Astrocyte of the hippocampus (primary cell): ENCODE measurements at places on chromosomes 6 and 20.
A peak's percentile ranks its signal among the peaks of the same experiment; 100 is the strongest.

GRCh38 chr6:36682328-36683144 lies 4.0 kb downstream of the CDKN1A start:
- DNase-seq = peak; percentile 32

DNA sequence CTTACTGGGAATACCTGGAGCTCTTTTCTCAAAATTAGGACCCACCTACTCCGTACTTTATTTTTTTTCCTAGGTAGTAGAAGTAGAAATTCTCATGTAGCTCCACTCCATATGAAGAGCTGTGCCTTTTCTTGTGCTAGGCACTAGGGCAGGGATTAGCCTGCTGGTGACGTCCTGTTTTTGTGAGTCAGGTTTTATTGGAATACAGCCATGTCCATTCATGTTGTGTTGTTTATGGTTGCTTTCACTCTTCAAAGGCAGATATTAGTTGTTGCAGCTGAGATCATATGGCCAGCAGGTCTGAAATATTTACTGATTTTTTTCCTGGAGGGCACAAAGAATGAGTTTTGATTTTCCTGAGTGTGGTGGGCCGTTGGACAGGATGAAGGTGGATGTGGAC lies 20.5 kb downstream of the XRN2 start:
- DNase-seq = peak; percentile 81

GRCh38 chr6:157172231-157172701 lies 151.1 kb downstream of the TMEM242 start:
- DNase-seq = peak; percentile 46

- no peak for DNase-seq
These were observed 83.4 kb downstream of the GMPR start for GRCh38 chr6:16321826-16322225.

DNA sequence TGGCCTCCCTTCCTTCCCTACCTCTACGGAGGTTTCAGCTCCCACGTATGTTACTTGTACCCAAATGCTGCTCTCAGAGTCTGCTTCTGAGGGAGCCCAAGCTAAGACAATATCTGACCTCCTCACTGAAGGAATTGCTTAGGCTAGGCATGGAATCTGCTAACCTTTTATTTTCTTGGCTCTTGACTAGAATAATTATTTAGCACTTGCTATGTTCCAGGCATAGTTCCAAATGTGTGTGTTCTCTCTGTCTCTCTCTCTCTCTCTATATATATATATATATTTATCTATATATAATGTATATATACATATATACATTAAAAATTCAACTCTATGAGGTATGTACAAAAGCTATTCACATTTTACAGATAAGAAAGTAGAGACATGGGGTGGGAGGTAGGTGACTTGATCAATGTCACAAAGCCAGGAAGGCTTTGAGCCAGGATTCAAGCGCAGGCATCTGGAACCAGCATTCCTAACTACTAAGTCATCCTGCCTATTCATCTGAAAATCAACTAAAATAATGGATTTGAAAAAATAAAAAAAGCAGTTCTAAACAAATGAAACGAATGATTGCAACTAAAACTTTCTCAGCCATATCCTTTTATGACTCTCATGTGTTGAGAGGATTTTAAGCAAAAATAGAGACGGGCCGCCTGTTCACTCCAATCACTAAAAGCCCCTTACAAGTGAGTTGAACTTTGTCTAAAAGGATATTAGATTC lies 189.7 kb upstream of the JAG1 start:
- peak; percentile 91 for DNase-seq

GRCh38 chr6:147589739-147590250 lies 81.3 kb downstream of the SAMD5 start:
- no peak for DNase-seq

DNA sequence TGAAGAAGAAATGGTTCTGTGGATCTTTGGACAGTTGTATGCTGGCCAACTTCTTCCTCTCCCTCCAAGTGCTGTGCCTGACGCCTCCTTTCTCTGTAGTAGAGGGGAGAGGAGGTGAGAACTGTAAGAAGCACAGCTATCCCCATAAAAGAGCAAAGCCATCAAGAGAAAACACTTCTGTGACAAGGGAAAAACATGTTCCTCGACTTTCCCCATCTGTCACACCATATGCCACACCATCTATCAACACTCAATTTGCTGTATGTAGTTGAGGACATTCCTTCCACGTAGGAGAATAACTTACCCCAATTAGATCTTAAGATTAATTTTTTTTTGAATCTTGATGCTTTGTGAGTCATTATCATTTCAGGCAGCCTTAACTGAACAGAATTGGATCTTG lies 156.2 kb upstream of the PLCB4 start:
- DNase-seq = no peak

DNA sequence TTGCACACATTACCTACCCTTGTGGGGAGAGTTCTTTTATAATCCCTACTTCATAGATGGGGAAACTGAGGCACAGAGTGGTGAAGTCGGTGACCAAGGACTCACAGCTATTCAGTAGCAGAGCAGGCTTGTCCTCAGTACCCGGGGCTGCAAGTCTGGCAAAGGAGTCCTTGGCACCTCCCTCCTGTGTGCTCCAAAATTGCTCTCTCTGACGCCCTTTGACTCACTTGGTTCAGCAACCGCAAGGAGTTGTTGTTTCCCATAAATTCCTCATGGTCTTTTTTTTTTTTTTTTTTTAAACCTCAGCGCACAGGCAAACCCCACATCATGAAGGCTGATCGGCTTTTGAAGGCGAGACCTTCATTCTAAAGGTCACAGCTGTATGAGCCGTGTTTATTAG lies 143.2 kb downstream of the CEBPB start:
- peak; percentile 84 for DNase-seq

DNA sequence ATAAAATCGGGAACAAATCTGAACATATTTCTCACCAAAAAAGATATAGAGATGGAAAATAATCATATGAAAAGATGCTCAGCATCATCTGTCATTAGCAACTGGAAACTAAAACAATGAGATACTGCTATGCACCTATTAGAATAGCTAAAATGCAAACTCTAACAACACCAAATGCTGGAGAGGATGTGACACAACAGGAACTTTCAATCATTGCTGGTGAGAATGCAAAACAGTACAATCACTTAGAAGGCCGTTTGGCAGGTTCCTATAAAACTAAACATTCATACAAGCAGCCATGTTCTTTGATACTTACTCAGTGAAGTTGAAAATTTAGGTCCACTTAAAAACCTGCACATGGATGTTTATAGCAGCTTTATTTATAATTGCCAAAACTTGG lies 67.0 kb downstream of the FAM50B start:
- DNase-seq = no peak

DNA sequence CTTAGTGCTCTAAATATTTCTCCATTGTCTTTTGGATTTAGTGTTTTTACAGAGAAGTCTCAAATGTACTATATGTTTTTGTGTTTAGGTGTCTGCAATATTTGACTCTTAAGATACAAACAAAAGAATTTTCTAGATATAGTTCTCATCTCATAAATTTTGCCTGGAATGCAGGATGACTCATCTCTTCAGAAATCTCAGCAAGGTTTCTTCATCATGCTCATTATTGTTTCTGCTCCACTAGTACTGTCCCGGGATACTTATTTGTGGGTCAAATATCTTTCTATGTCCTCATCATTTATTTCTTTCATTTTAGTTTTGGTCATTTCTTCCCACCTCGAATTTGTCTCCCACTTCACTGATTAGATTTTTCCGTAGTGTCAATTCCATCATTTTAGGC lies 9.5 kb downstream of the AHI1 start:
- DNase-seq = peak; percentile 30

- no peak for DNase-seq
These were observed 3.9 kb upstream of the NKX2-2 start for GRCh38 chr20:21517566-21518277.

GRCh38 chr20:24436160-24436559 lies 33.3 kb upstream of the SYNDIG1 start:
- DNase-seq = no peak

DNA sequence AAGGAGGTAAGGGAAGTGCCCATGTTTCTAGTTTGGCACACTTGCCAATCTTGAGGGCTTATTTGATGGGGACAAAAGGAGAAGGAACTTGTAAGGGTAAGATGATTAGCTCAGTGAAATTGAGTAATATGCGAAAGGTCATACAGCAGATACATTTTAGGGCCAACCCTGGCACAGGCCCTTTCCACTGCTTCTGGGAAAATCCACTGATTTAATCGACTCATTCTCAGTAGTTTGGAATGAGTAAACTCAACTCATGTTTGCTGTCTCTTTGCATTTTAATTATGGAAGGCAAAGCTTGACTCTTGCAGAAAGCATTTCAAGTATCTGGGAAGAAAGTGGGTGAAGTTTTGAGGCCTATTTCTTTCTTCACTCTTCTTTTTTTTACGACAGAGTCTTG lies 20.0 kb downstream of the PHF20 start:
- DNase-seq = peak; percentile 85

DNA sequence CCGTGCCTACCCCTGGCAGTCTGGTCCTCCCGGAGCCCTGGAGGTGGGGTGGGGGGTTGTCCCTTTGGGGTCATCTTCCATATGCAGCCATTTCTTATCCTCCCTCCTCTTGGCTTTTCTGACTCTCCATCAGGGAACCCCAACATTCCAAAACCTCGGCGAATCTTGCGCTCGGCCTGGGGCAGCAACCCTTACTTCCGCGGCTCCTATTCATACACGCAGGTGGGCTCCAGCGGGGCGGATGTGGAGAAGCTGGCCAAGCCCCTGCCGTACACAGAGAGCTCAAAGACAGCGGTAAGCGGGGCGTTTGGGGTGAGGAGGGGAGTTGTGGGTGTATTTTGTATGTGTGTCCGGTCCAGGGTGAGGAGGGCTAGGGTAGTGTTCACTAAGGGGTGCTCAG lies 168.0 kb upstream of the RNF24 start:
- no peak for DNase-seq

GRCh38 chr20:25288291-25289181 lies 40.7 kb downstream of the PYGB start:
- no peak for DNase-seq

DNA sequence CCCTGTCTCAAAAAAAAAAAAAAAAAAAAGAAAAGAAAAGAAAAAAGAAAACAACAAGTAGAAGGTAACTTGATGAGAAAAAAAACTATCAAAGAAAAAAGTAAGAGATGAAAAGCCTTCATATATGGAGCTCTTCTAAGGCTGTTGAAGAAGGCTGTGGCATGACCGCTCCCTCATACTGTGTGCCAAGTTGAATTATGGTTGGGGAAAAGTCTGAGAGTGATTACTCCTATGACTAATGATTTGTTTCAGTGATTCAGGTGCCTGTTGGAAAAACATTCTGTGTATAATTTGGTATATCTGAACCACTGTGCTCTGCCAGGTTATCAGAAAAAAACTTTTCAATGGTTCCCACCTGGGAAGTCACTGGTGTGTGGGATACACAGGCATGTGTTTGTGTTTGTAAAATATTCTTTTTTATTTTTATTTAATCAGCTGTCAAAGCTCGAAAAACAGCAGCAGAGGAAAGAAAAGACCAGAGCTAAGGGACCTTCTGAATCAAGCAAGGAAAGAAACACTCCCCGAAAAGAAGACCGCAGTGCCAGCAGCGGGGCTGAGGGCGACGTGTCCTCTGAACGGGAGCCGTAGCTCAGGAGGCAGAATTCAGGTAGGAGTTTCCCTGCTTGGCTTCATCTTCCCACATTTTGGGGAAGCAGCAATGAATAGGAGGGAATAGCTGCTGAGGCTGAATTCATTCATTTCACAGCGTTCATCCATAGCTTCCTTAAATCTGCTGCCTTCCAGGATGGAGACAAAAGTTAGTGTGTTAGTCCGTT lies 69.7 kb upstream of the SCP2D1 start:
- peak; percentile 13 for DNase-seq

DNA sequence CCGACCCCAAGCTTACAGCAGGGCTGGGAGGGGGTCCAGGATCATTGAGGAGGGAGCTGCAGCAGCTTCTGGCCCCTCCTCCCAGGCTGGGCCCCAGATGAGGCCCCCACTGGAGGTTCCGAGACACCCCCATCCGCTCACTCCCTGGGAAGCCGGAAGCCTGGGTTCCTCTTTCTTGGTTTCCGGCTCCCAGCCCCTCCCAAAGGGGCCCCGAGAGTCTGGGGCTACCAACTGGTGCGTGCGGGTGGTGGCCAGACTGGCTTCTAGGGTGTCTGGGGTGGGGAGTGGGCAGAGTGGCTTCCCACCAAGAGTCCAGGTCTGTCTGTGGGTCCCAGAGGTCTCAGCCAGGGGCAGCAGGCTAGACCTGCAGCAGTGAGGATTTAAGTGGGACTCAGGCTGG lies 2.2 kb downstream of the RGS19 start:
- DNase-seq = no peak

GRCh38 chr20:60372822-60373221 lies 414.6 kb downstream of the CDH26 start:
- DNase-seq = peak; percentile 6

GRCh38 chr6:1739680-1740079 lies 130.0 kb downstream of the FOXC1 start:
- no peak for DNase-seq

DNA sequence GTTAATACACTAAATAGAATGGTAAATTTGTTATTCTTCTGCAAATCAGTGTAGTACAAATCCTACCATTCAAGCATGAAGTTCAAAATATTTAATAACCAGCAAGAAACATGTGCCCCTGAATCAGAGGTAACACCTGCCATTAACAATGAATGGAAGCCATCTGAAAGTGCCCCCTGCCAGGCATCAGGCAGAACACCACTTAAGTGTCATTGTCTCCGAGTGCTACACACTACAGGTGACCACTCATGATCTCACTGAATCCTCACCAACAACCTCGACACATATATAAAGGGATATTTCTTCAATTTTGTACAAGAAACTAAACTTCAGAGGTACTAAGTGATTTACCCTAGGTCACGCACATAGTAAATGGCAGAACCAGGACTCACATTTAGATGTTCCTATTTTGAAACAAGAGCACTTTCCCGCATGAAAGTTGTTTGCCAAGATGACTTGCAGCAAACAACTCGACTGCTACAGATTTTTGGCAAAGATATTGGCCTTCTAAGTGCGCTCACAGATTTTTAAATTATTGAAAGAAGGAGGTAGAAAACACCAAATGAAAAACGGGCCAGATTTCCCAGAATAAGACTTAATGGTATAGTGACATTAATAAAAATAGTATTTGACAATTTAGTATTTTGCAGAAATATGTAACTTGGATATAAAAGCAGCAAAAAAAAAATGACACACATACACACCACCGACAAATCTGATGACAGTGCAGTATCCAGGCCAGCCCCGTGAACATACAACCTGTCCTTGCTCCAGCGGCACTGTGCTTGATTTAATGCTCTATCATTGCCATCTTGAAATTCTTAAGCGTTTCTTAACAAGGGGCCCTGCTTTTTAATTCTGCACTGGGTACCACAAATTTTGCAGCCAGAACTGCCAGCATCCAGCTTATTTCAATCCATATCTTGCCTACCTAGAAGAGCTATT lies 274.5 kb downstream of the ALDH8A1 start:
- DNase-seq = no peak

DNA sequence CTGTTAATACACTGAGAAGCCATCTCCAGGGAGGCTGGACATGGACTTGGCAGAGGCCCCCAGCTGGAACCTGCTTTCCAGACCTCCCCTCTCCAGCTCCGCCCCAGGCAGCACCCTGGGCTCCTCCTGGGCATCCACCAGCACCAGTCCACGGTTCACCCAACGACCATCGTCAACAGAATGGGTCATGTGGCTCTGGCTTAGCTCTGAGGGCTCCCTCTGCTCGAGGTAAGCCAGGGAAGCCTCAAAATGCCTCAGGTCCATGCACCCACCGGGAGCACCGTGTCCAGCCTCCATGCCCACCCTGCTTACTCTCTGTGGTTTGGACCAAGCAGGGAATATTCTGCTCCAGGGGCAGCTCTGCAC lies 40.5 kb downstream of the WDR27 start:
- no peak for DNase-seq

- no peak for DNase-seq
These were observed 11.1 kb downstream of the ULBP1 start for GRCh38 chr6:149974825-149975224.

GRCh38 chr20:52682237-52682636 lies 289.9 kb upstream of the TSHZ2 start:
- DNase-seq = no peak

GRCh38 chr20:44959082-44959637 lies 1.0 kb downstream of the TOMM34 start:
- peak; percentile 62 for DNase-seq
